T-cell (primary cell): ENCODE measurements at places on chromosomes 1 and 21. TPM values are rescaled to one million over a fixed set of nuclear protein-coding genes. Genes with fewer than 3 reads are reported as not detected.

- H3K27ac ChIP-seq: no peak overlapping the region
- DNase-seq: no peak
- H3K4me3 ChIP-seq: no peak overlapping the region
Measured at GRCh38 chr1:87887100-87887499, 558.4 kb downstream of the LMO4 start.

- peak overlapping the region; percentile 87 for H3K4me3 ChIP-seq
- peak overlapping the region; percentile 63 for H3K27ac ChIP-seq
- DNase-seq: peak; percentile 75
- H3K36me3 ChIP-seq: peaks cover 13% of the 10 kb centered on the region
Measured at GRCh38 chr21:42513985-42514882, 582 bp downstream of the SLC37A1 start.

DNA sequence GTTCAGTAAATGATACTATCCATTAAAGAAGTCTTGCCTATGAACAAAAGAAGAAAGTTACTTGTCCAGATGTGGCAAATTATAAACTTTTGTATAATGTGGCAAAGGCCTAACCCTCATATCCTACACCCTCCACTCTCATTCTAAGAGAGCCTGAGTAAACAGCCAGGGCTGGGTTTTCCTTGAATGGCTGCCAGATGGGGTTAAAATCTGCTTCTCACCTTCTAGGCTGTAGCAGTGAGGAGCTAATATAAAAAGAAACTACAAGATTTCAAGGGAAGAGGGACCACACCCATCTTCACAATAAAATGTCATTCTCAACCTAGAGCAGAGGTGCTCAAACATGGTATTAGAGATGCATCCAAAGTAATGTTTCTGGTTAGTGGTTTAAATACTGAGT is 8.9 kb downstream of the RABIF start:
- no peak for DNase-seq
- no peaks in the 10 kb centered on the region for H3K27me3 ChIP-seq
- H3K4me1 ChIP-seq: peaks cover 2% of the 10 kb centered on the region
- H3K27ac ChIP-seq: no peak overlapping the region
- H3K36me3 ChIP-seq: peaks cover 8% of the 10 kb centered on the region

DNA sequence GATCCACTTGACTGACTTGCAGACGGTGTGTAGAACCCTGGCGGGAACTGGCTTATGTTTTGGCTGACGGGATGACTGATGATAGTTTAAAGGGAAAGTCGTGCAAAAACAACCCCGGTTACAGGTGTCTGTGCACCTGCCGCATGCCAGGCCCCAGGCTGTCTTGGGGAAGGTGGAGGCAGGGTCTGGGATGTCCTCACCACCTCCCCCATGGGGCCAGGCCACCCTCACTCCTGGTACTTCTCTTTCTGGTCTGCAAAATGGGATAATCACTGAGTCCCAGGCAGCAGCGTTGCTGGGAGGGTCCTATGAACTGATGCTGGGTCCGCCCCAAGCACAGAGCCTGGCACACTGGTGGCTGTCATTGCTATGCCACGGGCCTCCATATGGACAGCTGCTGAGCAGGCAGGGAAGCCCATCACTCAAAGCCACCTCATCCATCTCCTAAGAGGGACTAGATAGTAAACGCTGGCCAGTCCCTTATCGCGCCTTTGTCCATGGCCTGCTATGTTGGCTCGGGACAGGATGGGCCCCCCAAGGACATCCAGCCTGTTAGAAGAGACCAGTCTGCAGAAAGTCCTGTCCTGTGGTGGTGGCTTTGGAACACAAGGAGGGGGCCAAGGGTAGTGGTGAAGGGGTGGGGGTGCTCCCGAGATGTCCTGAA is 15.0 kb upstream of the SLC2A7 start:
- no peak for DNase-seq
- no peaks in the 10 kb centered on the region for H3K4me1 ChIP-seq
- no peaks in the 10 kb centered on the region for H3K36me3 ChIP-seq
- H3K27ac ChIP-seq: no peak overlapping the region
- no peak overlapping the region for H3K4me3 ChIP-seq

GRCh38 chr1:39195166-39196111 is 9.1 kb upstream of the MACF1 start:
- DNase-seq: no peak
- no peaks in the 10 kb centered on the region for H3K36me3 ChIP-seq

DNA sequence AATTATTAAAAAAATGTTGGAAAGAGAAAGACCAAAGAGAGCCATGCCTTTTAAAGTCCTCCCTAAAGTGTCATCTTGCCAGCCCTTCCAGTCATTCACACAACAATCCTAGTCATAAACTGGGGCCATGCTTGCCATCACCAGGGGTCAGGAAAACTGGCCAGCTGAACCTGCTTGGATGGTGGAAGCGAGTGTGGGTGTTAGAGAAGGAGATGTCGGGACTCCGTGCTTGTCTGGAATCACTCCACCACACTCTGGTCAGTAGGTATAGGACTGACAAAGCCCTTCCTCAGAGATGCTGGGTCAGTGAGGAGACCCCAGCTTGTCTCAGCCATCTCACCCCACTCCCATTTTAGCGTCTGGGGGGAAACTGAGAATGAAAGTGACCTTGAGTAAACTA is 3.3 kb upstream of the HAPLN2 start:
- H3K27me3 ChIP-seq: peaks cover 48% of the 10 kb centered on the region
- DNase-seq: no peak
- no peaks in the 10 kb centered on the region for H3K36me3 ChIP-seq
- no peak overlapping the region for H3K27ac ChIP-seq
- H3K4me1 ChIP-seq: no peaks in the 10 kb centered on the region

Gene KRTAP19-1
- total RNA-seq: not detected

Gene PCP4L1
- not detected for total RNA-seq
